ENCODE measurements at places on chromosomes 11 and 22.

GRCh38 chr11:127274328-127274676 is 273.7 kb upstream of the KIRREL3 start:
- no peak for DNase-seq

GRCh38 chr22:48045369-48045768 is 1282.9 kb downstream of the TBC1D22A start:
- peak; percentile 41 for DNase-seq

GRCh38 chr11:75796091-75796435 is 18.9 kb upstream of the UVRAG start:
- DNase-seq, result no peak

DNA sequence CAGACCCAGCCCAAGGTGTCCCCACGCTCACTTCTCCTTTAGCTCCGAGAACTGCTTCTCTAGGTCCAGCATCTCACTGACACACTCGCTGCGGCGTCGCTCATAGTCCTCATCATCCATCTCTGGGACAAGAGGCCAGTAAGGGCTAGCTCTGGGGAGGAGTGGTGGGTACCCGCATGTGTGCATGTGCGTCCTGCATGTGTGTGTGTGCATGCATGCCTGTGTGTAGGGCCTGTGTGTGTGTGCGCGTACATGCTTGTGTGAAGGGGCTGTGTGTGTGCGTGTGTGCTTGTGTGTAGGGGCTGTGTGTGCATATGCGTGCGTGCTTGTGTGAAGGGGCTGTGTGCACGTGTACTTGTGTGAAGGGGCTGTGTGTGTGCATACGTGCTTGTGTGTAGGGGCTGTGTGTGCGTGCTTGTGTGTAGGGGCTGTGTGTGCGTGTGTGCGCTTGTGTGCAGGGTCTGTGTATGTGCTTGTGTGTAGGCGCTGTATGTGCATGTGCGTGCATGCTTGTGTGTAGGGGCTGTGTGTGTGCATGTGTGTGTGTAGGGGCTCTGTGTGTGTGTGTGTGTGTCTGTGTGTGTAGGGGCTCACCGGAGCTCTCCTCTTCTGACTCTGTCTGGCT is 3.3 kb downstream of the BRMS1 start:
- DNase-seq, result no peak

DNA sequence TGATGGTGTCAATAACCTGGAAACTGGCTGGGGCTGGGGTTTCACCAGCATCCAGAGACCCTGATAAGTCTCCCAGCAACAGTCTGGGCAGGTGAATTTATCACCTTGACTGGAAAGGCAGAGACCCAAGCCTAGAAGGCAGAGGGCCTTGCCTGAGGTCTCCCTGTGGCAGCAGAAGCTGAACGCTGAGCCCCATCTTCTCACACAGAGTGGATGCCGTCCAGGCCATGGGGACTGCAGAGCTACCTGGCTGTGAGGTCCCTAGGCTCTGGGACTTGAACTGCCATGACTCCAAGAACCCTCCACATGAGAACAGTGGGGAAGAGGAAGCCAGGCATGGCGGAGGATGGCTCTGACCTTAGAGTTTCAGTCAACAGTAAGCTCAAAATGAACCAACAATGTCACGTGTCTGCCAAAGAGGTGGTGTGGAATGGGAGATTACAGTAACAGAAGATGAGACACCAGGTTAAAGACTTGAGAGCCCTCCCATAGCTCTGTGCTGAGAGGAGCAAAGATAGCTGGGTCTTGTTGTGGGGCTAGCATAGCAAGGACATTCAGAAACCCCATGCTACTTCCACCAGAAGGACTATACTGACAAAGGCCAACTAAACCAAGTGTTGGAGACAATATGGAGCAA is 79.1 kb upstream of the LINC01488 start:
- DNase-seq, result no peak

DNA sequence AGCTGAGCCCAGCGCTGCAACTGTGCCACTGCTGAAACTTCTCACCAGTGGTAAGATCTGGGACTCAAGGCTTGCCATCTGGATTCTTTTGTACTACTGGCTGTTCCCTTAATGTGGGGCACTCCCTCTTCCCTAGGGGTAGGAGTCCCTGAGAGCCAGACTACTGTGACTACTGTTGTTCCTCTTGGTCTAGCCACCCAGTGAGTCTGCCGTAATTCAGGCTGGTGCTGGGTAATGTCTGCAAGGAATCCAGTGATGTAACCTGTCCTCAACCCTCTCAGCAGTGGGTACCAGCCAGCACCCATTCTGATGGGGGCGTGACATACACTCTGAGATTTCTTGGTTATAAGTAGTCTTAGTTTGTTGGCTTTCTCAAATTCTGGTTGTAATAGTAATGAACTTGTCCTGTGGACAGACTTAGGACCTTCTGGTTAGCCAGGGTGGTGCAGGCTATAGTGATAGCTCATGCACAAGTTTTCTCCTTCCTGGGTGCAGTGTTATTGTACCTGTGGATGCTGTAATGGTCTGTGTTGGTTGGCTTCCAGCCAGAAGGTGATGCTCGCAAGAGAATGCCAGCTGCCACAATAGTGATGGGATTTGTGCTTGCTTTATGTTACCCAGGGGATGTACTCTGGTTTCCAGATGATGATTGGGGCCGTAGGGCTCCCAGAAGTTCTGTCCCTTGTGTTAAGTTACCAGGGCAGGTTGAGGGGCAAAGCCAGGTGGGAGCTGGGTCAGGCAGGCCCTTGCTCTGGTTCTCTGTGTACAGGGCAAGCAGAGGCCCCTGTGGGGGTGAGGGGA is 65.5 kb downstream of the ARHGAP42 start:
- no peak for DNase-seq

GRCh38 chr11:109644152-109644551 is 222.2 kb downstream of the C11orf87 start:
- DNase-seq, result no peak

DNA sequence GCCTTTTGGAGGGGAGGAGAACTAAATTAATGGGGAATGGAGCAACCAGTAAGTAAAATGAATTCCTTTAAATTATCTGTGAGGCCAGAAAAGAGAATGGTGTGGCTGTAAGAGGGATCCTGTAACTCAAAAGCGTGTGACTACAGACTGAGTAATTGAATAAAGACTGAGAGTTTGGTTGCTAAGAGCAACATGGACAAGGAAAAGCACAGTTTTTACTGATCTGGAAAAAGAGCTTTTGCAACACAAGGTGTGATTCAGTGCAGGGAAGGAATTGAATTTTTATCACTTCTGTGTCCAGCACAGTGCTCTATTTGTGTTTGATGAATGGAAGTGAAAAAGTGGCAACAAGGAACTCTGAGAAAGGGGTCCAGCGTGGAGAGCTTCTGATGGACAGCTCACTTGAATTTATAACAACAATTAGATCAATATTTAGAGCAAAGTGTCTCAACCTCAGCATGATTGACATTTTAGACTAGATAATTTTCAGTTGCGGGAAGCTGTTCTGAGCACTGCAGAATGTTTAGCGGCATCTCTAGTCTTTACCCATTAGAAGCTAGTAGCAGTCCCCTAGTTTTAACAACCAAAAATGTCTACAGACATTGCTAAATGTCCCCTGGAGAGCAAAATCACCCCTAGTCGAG is 202.8 kb upstream of the BDNF start:
- DNase-seq, result no peak

DNA sequence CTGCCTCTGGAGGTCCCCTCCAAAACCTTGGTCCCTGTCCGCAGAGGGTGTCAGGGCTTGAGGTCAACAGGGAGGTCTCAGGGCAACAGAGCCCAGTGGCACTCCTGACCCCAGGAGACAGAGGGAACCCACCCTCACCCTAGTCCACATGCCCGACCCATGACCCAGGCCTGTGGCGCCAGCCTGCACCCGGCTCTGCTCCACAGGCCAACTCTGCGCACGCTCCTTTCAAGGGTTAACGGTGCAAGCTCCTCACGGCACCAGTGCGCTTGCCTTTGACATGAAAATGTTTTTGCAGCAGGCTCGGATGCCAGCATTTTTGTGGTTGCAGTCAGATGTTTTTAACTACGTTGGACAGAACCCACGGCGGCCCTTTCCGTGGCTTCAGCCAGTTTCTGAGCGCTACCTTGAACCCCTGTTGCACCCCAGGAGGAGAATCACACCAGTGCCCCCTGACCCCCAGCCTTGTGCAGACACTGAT is 68.6 kb downstream of the CDKN1C start:
- no peak for DNase-seq

GRCh38 chr11:106305458-106305857 is 228.0 kb downstream of the AASDHPPT start:
- DNase-seq, result no peak

DNA sequence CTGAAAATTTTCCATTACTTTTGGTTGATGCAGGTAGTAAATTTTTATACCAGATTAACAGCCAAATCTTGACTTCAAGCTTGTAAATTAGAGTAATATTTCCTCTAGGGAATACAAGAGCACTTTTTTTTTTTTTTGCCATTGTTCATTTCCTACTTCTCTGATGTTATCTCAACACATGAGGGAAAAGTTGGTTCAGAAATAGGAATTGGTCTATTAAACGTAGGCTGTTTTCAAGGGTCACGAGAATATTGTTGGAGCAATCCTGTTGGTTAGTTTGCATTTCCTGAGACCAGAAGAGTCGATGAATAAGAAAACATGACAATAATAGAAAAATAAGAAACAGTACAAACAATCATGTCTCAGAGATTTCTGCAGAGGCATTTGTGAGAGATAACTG is 453.9 kb upstream of the CCDC179 start:
- no peak for DNase-seq

DNA sequence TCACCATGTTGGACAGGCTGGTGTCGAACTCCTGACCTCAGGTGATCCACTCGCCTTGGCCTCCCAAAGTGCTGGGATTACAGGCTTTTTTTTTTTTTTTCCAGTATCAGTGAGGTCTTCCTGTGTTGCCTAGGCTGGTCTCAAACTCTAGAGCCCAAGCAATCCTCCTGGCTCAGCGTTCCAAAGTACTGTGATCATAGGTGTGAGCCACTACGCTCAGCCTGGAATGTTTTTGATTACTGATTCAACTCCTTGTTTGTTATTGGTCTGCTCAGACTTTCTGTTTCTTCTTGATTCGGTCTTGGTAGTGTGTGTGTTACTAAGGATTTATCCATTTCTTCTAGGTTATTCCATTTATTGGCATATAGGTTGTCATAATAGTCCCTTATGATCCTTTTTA is 31.3 kb downstream of the NAGA start:
- DNase-seq, result no peak

DNA sequence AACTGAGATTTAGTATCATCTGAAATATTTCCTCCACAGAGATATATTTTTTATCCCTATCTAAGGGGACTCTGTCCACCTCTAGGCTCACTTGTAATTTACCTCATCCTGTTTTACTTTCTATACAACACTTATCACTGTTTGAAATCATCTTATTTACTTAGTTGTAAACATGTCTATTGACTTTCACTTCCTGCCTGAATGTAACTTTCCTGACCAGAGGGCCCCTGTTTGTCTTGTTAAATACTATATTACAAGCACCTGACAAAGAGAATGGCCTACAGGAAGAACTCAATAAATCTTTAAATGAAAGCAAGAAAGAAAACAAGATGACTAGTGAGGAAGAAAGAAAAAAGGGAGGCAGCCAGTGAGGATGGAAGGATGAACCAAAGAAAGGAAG is 1727.5 kb downstream of the LRRC4C start:
- no peak for DNase-seq

GRCh38 chr22:20422271-20423007 is 15.2 kb downstream of the SCARF2 start:
- no peak for DNase-seq

DNA sequence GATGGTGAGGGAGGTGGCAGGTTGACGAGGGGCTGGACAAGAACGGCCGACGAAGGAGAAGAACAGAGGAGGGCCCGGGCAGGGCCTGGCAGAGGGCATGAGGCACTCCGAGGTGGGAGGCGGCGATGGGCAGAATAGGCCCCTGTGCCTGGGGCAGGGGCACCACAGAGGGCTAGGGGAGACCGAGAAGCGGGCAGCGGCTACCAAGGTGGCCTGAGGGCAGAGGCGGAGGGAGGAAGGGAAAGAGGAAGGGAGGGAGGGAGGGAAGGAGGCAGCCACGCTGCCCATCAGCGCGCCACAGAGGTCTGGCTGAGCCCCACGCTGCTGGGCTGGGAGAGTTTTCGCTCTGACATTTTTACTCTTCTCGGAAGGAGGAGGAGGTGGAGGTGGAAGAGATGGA is 11.3 kb downstream of the LSP1 start:
- no peak for DNase-seq

- peak; percentile 28 for DNase-seq
These were observed 27.6 kb downstream of the PLEKHA7 start for GRCh38 chr11:16986434-16987204.
